Tibial nerve (tissue), 4 donors: ENCODE measurements at places on chromosomes 12 and 14. TPM values are rescaled to one million over a fixed set of nuclear protein-coding genes. Genes with fewer than 3 reads are reported as not detected.

The RTL1 gene
- not detected for total RNA-seq

DNA sequence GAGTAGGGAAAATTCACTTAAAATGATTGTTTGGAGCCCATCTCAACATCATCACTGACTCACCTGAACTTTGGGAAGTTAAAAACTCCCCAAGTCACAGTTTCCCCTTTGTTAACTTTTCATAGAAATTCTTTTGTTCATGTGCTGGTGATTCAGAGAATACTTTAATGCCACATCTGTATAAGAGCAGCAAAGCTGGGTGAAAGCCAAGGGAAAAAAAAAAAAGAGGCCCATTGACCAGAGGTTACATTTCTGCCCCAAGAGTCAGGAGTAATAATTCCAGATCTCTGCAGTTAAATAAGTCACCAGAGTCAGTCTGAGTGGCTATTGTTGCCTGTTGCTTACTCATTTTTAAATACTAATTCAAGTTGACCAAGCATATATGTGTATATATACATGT lies 136.4 kb upstream of the LGR5 start:
- no peaks in the 10 kb centered on the region for H3K36me3 ChIP-seq
- no peak overlapping the region for H3K4me3 ChIP-seq
- no peak overlapping the region for H3K27ac ChIP-seq
- no peaks in the 10 kb centered on the region for H3K27me3 ChIP-seq
- H3K4me1 ChIP-seq: no peaks in the 10 kb centered on the region

DNA sequence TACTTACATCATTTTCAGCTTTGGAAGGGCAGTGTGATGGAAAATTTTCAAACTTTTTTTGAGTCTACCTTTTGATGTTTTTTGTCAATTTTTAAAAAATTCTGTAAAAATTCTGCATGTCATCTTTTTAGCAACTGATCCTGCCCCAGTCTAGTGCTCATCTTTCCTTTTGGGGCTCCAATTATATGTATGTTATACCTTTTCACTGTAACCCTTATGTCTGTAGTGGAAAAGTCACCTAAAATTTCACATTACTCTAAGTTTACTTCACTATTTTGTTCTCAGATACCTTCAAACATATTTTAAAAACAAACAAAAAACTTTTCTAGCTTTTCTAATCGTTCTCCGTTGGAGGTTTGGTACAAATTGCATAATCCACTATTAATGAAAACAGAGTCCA lies 32.5 kb upstream of the MYRFL start:
- no peak overlapping the region for H3K4me3 ChIP-seq
- no peaks in the 10 kb centered on the region for H3K4me1 ChIP-seq
- H3K36me3 ChIP-seq: no peaks in the 10 kb centered on the region
- no peaks in the 10 kb centered on the region for H3K27me3 ChIP-seq

- H3K4me3 ChIP-seq: no peak overlapping the region
- H3K27me3 ChIP-seq: no peaks in the 10 kb centered on the region
- no peaks in the 10 kb centered on the region for H3K4me1 ChIP-seq
- DNase-seq: no peak
- H3K36me3 ChIP-seq: no peaks in the 10 kb centered on the region
Observed at GRCh38 chr12:124225730-124226129, 69.2 kb upstream of the RFLNA start.

DNA sequence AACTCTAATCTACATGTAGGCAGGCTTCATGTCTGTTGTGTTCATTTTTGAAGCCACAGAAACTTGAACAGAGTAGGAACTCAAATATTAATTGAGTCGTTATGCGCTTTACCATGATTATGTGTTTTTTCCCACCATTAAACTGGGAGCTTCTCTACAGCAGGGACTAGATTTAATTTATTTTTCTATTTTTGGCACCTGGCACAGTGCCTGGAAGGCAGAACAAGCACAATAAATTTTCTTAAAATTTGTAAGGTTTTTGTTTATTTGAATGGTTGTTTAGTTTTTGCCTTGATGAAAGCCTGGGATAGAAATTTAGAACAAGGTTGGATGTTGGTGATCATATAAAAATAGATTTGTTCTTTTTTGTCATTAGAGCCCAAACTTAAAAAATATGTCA lies 221.7 kb upstream of the PLEKHG7 start:
- H3K36me3 ChIP-seq: no peaks in the 10 kb centered on the region
- H3K4me1 ChIP-seq: peaks cover 19% of the 10 kb centered on the region
- no peak overlapping the region for H3K27ac ChIP-seq
- H3K4me3 ChIP-seq: no peak overlapping the region

DNA sequence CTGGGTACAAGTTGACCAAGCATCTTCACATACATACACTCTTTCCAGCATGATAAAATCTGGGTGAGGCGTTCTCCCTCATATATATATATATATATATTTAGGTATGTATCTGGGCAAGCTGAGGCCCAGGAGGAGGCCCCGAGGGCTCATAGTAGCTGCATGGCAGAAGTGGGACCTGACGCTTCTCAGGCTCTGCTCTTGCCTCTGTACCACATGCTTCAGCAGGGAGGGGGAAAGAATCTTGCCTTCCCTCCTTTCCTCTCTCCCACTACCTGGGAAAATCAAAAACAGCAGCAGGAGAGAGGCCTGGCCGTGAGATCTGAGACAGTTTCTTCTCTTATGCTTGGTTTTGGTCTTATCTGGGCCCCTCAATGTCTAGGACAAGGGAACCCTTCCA lies 9.2 kb downstream of the PPP1R1A start:
- no peak overlapping the region for H3K27ac ChIP-seq
- no peaks in the 10 kb centered on the region for H3K27me3 ChIP-seq
- no peaks in the 10 kb centered on the region for H3K36me3 ChIP-seq
- no peak for DNase-seq
